ENCODE measurements at places on chromosomes 1 and 21.

DNA sequence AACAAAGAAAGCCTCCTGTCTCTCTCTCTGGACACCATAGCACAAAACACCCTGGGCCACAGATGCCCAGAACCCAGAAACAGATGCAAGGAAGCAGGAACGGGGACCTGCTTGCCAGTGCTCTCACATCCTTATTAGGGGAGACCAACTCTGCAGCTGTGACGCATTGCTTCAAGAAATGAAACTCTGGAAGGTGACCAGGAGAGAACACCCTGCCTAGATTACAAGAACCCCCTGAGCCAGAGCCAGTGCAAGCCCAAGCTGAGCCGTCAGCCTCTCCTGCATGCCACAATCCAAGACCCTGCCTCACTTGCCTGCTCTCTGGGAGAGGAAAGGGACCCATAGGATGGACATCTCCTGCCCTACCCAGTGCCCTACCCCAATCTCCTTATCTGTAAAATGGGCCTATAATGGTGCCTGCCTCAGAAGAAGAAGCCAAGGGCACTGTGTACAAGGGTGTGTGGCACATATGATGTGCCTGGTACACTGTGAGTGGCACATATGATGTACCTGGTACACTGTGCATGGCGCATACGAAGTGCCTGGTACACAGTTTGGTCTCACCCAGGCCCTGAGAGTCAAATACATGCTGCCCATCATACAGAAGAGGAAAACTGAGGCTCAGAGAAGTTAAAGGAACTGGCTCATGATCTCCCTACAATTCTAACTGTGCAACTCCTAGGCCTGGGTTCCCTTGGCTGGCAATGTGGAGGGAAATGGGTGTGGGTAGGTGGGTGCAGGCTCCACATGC lies 16.8 kb upstream of the FAM131C start:
- H3K27me3 ChIP-seq = peaks cover 64% of the 10 kb centered on the region
- H3K27ac ChIP-seq = no peak overlapping the region
- H3K4me1 ChIP-seq = peaks cover 53% of the 10 kb centered on the region
- no peak for DNase-seq
- no peaks in the 10 kb centered on the region for H3K36me3 ChIP-seq

GRCh38 chr1:170407581-170407980 lies 124.4 kb upstream of the GORAB start:
- H3K27me3 ChIP-seq = no peaks in the 10 kb centered on the region
- H3K4me1 ChIP-seq = no peaks in the 10 kb centered on the region
- H3K4me3 ChIP-seq = no peak overlapping the region
- no peak overlapping the region for H3K27ac ChIP-seq
- no peaks in the 10 kb centered on the region for H3K36me3 ChIP-seq

GRCh38 chr1:101064697-101065096 lies 39.1 kb upstream of the DPH5 start:
- H3K27me3 ChIP-seq = no peaks in the 10 kb centered on the region
- DNase-seq = no peak
- no peak overlapping the region for H3K4me3 ChIP-seq
- H3K36me3 ChIP-seq = no peaks in the 10 kb centered on the region
- no peak overlapping the region for H3K27ac ChIP-seq

- H3K4me3 ChIP-seq = no peak overlapping the region
- H3K27me3 ChIP-seq = peaks cover 5% of the 10 kb centered on the region
- DNase-seq = no peak
These were observed 30.0 kb downstream of the CDK18 start for GRCh38 chr1:205534444-205534985.

DNA sequence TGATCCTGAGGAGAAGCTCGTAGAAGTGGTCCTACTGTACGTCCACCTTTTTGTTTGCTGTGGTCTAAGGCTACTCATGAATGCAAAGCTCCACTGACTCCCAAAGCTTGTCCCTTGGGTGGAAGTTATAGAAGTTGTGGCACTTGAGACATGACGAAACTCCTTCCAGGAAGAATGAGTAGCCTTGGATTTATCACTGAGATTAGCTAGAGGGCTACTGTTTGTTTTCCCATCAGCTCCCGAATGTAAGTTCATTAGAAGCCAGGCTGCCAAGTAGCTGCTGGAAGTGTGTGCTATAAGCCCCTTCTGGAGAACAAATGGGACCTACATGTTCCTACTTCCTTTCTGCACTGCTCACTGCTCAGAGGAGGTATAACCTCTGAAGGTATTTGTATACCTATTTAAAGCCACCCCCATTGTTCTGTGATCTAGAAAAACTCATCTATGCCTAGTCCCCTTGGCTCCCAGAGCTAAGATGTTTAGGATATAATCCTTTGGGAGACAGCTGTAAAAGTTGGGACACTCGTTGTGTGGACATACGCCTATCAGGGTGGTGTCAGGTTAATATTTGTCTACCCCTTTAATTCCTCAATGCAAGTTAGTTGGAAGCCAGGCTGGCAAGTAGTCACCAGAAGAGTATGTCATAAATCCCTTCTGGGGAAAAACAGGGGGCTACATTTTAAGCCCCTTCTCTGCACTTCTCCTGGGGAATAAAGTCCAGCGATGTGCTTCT lies 72.9 kb downstream of the SCMH1 start:
- H3K4me3 ChIP-seq = no peak overlapping the region
- no peak overlapping the region for H3K27ac ChIP-seq
- peaks cover 3% of the 10 kb centered on the region for H3K36me3 ChIP-seq
- DNase-seq = no peak
- H3K27me3 ChIP-seq = no peaks in the 10 kb centered on the region
- peaks cover 17% of the 10 kb centered on the region for H3K4me1 ChIP-seq

Data from HepG2 (cell line).